ENCODE measurements at places on chromosomes 5 and 9.
A peak's percentile ranks its signal among the peaks of the same experiment; 100 is the strongest.

- DNase-seq: no peak
Measured at GRCh38 chr9:108885643-108886348, 23.7 kb downstream of the ACTL7A start.

- no peak for DNase-seq
Measured at GRCh38 chr5:26419987-26420386, 618.4 kb downstream of the CDH9 start.

GRCh38 chr5:175059687-175060211, 335.4 kb downstream of the MSX2 start:
- DNase-seq: peak; percentile 61

GRCh38 chr9:83979812-83980394, at the start of gene HNRNPK:
Gene HNRNPK (minus strand): TSS chr9:83980215. CDS start chr9:83978252, 1,963 bp downstream.
- peak; percentile 100 for DNase-seq

All from left ventricle myocardium superior (tissue), 1 donor.